CD4-positive, alpha-beta T cell treated with Interleukin-15 for 4 hours (primary cell): ENCODE measurements at places on chromosomes 2 and 18.

DNA sequence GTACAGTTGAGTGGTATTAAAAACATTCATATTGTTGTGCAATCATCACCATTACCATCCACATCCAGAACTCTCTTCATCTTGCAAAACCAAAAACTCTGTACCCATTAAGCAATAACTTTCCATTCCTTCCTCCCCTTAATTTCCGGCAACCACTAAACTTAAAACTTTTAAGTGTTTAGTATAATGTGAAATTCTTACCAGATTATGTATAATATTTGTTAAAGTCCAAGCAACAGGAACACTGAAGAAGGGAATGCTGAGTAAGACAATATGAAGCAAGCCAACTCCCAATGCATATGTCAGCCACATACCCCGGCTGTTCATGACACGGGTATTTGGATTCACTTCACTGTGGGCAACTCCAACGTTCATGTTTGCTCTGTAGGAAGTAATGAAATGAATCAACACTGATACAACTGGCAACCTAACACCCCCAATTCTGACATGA is 1.9 kb downstream of the ORMDL1 start:
- DNase-seq, result no peak

- no peak for DNase-seq
These were observed 111.5 kb downstream of the MEP1B start for GRCh38 chr18:32301361-32301760.

DNA sequence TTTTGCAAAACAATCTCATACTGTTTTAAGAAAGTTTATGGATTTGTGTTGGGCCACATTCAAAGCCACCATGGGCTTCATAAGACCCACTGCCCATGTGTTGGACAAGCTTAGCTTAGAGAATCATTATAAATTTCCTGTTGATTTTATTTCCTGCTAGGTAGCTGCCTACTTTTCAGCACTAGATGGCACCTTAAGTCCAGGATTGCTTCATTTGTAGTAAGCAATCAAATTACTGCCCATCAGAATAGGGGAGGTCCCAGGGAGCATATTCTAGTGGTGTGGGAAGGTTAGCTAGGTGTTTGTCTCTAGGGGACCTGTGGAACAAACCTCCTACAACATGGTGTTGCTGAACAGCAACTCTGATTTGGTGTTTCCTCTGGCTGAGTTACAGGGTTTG is 11.0 kb upstream of the DCDC2C start:
- no peak for DNase-seq

DNA sequence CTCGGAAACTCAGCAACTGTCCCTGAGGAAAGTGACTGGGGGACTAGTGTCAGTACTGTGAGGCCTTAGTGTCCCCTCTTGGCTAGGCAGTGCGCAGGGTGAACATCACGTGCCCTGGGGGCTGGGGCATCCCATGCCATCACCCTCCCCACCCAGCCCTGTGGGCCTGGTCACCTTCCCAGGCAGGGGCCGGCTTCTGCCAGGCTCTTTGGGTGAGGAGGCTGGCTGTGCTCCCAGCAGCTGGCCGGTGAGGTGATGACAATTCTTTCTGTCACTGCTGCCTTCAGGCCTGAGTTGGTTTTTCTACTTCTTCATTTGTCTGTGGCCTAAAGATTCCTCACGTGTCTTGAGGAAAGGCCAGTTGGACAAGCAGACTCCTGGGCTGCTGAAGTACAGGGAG is 180.8 kb downstream of the KLHL29 start:
- DNase-seq, result no peak

GRCh38 chr18:79800371-79801180 is 2.8 kb downstream of the KCNG2 start:
- DNase-seq, result no peak

DNA sequence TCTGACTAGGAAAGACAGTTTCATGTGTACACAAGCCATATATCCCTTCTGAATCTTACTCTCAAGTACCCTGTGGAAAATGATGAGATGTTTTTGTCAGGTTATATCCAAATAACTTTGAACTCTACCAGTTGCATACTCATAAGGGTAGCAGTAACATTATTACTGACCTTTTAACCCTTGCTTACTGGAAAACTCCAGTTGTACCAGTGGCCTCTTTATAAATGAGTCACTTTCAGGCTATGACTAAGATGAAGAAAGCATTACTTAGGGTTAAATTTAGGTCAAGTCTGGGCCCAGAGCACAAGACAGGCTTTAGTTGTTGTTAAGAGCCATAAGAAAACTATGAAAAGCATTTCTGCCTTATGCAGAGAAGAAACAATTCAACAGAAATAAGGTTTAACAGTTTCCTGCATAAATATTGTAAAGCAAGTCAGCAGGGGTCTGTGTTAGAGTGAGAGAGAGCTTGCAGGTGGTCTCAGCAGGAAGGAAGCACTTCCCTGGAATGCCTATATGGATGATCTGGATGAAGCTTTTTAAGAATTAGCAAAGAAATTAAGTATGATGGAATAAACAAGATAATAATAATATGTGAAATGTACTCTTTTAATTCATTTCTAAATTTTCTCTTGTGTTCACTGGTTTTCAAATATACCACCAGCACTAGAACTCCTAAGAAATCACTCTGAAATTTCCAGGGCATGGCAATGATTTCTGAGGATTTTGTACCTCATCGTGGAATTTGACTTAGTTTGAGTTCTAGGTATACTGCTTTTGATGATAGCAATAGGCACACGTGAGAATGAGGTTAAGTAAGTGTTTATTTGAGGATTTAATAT is 126.6 kb downstream of the UBE2E3 start:
- peak; percentile 80 for DNase-seq

GRCh38 chr2:182324665-182325064 is 102.2 kb downstream of the PDE1A start:
- DNase-seq, result no peak
